ENCODE measurements at places on chromosomes 11 and 22.

DNA sequence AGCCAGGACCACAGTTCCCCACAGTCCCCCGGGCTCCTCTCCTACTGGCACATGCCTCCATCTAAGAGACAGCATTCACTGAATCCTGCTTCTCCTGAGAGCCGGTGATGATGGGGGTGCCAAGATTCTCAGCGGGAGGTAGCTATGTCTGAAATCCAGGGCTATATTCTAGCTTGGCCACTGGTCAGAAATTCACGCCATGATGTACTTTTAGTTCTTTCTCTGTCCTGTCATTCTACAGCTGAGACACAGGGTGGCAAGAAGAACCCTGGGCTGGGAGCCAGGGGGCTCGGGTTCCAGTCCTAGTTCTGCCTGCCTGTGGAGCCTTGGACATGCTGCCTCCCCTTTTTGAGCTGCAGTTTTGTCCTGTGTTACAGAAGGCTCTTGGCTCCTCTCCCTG lies 59.2 kb upstream of the PHOX2A start:
- DNase-seq: no peak

GRCh38 chr11:70031631-70032469 lies 46.3 kb upstream of the ANO1 start:
- DNase-seq: no peak

DNA sequence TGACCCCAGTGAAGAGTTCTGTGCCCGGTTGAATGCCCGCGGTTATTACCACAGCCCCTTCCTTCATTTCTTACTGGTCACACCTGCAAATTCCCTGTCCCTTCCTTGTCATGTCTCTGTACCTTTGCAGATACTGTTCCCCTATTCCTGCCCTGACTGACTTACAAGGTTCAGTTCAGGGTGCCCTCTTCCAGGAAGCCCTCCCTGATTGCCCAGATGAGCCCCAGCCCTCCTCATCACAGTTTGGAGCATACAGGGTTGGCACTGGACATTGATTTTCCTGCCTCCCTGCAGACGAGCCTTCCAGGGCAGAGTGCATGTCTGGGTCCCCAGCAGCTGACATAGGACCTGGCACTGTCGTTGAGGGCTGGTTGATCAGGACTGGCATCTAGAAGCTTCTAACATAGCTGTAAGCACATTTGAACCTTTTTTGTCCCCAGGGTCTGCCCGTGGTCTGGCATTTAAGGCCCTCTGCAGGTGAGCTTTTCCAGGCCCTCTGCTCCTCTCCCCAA lies 70.4 kb upstream of the SHISAL1 start:
- DNase-seq: no peak

- peak; percentile 70 for DNase-seq
Measured at GRCh38 chr22:32660292-32660691, 141.2 kb upstream of the TIMP3 start.

GRCh38 chr11:26580929-26581328 lies 8.9 kb upstream of the MUC15 start:
- no peak for DNase-seq

GRCh38 chr11:7655253-7656217 lies 17.8 kb downstream of the CYB5R2 start:
- no peak for DNase-seq

DNA sequence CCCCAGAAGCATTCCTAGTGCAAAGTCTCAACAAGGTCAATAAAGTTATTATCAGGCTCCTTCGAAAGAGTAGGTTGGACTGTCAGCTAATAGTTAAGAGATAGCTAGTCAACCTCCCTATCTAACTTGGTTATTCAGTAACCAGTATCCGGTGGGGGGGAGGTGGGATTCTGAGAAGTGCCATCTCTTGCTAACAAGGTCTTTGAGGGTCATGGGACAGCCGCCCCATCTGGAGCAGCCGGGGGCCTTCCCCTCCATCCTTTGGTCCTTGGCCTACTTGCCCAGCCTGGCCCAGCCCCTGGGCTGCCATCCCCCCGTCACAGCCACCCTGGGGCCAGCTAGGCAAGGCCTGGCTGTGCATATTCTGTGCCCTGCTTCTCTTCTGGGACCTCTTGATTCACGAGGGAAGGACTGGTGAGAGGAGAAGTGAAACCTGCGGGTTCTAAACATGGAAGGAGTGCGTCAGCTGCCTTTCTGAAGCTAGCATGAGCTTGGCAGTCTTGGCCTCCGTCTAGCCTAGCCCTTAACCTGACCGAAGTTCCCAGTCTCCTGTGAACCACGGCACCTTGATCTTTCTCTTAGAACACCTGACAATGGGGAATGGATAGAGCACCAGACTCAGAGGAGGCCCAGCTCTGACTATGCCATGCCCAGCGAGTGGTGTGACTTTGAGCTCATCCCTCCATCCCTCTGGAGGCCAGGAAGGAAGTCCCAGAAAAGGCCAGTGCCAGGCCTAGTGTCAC lies 9.3 kb downstream of the SLC37A2 start:
- DNase-seq: no peak

DNA sequence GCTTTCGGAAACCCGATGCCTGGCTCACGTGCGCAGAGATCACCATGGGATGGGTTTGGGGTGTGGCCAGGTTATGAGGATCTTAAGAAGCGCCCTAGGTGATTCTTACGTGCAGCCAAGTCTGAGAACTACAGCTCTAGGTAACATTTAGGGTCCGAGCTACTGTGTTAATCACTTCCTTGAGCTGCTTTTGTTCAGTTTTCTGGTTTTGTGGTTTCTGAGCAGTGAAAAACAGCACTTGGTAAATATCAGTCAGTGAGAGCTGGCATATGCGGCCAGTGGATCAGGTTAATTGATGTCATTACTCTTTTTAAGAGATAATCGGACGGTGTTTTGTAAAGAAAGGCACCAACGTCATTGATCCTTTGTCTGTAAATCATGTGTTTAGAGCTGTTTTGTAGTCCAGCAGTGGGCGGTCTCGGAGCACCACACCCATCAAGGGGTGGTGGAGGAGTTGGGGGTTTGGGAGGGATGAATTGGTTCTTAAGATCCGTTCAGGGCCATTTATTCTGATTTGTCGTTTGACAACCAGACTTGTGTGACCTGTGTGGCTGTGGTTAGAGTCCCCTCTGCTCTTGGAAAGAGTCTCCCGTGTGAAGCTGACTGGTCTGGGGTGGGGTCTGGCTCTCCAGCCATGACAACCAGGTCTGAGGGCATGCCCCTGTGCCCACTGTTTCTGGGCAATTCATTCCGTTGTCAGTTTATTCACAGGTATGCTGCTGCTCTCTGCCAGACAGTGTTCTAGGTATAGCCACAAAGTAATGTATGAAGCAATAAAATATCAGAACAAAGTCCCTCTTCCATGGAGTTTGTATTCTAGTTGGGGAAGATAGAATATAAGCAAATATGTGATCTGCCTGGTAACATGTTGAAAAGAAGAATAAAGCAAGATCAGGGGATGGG lies 61.9 kb upstream of the SORL1-AS1 start:
- no peak for DNase-seq

DNA sequence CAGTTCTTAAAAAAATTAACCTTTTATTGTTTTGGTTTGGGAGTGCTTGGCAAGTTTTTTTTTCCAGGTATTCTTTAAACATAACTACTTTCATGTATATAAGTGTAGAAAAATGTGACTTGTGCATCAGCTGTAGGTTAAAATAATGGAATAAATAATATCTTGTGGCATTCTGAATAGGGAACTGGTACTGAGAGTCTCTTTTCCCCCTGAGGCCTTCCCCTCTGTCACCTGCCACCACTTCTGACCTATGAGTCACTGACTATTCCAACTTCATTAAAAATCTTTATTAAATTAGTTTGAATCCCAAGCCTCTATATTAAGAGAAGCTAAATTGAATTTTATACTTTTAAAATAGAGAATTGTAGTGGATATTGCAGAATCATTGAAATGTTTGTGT lies 805.7 kb downstream of the METTL15 start:
- DNase-seq: no peak

DNA sequence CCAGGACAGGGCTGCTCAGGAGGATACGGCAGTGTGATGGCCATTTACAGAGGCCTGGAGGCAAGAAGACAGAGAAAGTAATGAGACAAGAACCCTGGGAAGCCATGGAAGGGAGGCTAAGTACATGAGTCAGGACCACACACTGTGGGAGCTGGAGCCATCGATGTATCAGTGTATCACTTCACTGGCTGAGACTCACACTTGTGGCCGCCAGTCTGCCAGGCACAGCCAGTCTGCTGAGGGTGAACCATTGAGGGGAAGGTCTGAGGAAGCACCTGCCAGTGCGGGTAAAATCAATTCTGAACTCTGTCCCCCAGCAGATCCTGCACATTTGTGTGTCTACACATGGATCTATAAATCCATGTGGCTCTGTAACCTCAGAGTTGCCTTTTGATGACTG lies 195.6 kb downstream of the GRIK4 start:
- no peak for DNase-seq

- no peak for DNase-seq
Measured at GRCh38 chr22:37618072-37618656, 9.5 kb downstream of the GGA1 start.

DNA sequence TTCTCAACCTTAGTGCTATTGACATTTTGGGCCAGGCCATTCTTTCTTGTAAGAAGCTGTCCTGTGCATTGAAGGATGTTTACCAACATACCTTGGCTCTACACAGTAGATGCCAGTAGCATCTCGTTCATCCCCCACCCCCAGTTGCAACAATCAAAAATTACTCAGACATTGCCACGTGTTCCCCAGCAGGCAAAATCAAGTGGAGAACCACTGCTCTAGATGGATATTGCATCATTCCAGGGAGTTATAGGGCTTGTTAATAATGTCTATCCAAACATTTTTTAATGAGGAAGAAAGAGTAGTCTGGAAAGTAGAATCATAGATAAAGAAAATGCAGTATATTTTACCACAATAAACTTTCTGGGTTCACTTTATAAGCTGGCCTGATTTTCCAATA lies 64.1 kb downstream of the PRMT3 start:
- DNase-seq: no peak

DNA sequence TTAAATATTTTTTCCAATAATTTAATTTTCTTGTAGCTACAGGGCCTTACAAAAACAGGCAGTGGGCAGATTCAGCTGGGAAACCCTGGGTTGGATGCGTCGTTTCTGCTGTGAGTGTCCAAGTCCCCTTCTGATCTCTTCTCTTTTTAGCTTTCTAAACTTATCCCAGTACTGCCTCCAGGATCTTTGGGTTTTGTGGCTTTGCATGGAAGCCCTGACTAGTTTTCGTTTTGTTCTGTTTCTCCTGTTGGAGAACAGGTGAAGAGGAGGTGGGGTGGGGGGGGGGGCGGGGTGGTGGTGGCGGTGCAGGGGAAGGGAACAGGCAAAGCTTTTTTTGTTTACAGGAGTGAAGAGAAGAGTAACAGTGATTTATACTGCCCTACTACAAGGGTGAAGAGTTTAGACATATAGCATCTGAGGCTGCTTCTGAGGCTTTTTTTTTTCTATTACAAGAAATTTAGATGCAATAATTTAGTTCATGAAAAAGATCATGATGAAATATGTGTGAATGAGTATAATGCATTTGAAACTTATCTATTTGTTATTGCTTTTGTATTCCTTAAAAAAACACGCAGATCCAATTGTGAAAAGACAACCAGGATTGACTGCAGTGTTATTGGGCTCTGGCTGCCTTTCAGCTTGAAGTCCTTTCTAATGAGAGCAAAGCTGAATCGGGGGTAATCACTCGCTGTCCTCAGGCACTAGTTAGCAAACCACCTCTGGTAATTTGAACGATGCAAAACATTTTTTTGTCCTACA lies 142.9 kb downstream of the NCAM1 start:
- DNase-seq: no peak

GRCh38 chr11:12285811-12286222 lies 91.6 kb upstream of the PARVA start:
- no peak for DNase-seq

DNA sequence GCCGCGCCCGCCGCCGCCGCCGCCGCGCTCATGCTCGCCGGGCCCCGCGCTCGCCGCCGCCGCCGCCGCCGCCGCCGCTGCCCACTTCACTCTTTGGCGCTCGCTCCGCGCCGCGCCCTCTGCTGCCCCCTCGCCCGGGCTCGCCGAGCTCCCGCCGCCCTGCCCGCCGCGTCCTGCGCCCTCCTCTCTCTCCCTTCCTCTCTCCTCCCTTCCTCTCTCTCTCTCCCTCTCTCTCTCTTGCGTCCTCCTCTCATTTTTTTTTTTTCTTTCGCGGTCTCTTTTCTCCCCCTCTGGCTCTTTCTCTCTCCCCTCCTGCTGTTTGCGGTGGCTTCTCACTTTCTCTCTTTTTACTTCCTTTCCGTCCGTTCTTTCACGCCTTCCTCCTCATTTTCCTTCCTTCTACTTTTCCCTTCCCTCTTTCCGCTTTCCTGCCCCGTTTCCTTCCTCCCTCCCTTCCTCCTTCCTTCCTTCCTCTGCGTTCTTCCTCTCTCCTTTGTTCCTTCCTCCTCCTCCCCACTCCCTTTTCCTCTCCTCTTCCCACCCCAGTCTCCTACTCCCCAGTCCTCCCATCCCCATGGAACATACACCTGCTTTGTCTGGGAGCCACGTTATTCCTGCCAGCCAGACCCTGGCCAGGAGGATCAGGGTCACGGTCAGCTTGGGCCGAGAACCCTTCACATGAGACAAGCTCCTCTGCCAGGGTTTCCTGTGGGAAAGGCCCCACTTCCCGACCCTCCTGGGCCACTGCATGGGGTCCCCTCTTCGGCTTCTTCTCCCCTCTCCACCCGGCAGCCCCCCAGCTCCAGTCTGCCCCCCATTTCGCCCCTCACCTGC lies 19.3 kb upstream of the SHISAL1 start:
- no peak for DNase-seq

DNA sequence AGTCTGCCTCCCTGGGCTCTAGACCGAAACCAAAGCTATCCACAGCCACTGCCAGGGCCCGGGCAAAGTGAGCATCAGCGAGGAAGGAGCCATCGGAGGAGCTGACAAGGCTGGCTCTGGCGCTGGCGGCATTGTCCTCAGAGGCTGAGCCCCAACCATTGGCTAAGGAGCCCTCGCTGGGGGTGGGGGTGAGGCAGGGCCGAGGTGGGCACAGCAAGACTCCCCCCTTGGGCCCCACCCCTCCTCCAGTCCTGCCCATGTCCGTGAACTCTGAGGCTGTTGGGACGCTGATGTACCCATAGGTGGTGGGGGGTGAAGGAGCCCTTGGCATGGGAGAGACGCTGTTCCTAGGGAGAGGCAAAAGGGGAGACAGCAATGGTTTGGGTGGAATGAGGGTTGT lies 11.2 kb downstream of the ROBO4 start:
- DNase-seq: no peak

DNA sequence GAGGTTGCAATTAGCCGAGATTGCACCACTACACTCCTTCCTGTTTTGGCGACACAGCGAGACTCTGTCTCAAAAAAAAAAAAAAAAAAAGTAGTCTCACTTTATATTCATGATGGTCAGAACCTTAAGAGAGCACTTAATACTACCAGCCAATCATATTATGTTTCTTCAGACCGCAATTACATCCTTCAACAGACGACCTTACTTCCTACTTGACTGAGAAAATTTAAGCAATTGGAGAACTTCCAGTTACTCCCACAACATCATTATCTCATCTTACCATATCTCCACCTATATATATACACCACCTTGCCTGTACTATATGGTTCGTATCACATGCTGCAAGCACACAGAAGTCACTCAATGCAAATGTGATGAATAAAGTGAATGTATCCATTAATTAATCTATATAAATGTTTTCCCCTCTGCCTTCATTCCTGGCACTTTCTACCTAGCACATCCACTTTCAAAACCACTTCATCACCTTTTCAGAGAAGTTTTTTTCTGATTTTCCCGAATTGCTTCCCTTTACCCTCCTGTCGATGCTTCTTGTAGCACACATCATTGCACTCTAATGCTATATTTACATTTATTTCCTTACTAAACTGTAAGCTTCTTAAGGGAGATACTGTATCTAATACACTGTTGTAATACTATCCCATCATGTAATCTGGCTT lies 13.8 kb downstream of the ATP5MG start:
- DNase-seq: no peak
